RWPE2 (cell line): ENCODE measurements at places on chromosomes 4 and X.
A peak's percentile ranks its signal among the peaks of the same experiment; 100 is the strongest.

- no peak overlapping the region for H3K4me3 ChIP-seq
- H3K27me3 ChIP-seq: no peaks in the 10 kb centered on the region
- DNase-seq: no peak
- peak overlapping the region; percentile 24 for H3K27ac ChIP-seq
- peaks cover 64% of the 10 kb centered on the region for H3K36me3 ChIP-seq
- peaks cover 32% of the 10 kb centered on the region for H3K4me1 ChIP-seq
Measured at GRCh38 chr4:124685851-124686250, 26.7 kb downstream of the ANKRD50 start.

- peak overlapping the region; percentile 90 for H3K27ac ChIP-seq
- no peaks in the 10 kb centered on the region for H3K27me3 ChIP-seq
- no peak for DNase-seq
- peaks cover 25% of the 10 kb centered on the region for H3K4me1 ChIP-seq
- H3K36me3 ChIP-seq: peaks cover 15% of the 10 kb centered on the region
Measured at GRCh38 chrX:72685810-72686456, 28.2 kb downstream of the PHKA1 start.

GRCh38 chrX:72360326-72360725, 54.6 kb upstream of the CITED1 start:
- no peak overlapping the region for H3K4me3 ChIP-seq
- no peaks in the 10 kb centered on the region for H3K36me3 ChIP-seq
- no peak for DNase-seq
- H3K4me1 ChIP-seq: peaks cover 3% of the 10 kb centered on the region
- H3K27me3 ChIP-seq: no peaks in the 10 kb centered on the region
- no peak overlapping the region for H3K27ac ChIP-seq

- DNase-seq: no peak
- peak overlapping the region; percentile 16 for H3K27ac ChIP-seq
- H3K27me3 ChIP-seq: no peaks in the 10 kb centered on the region
- H3K4me1 ChIP-seq: peaks cover 11% of the 10 kb centered on the region
Measured at GRCh38 chr4:174604198-174604597, 81.9 kb upstream of the HPGD start.

- H3K36me3 ChIP-seq: no peaks in the 10 kb centered on the region
- H3K27ac ChIP-seq: no peak overlapping the region
- H3K4me1 ChIP-seq: no peaks in the 10 kb centered on the region
Measured at GRCh38 chr4:3708611-3709010, 57.6 kb upstream of the ADRA2C start.

DNA sequence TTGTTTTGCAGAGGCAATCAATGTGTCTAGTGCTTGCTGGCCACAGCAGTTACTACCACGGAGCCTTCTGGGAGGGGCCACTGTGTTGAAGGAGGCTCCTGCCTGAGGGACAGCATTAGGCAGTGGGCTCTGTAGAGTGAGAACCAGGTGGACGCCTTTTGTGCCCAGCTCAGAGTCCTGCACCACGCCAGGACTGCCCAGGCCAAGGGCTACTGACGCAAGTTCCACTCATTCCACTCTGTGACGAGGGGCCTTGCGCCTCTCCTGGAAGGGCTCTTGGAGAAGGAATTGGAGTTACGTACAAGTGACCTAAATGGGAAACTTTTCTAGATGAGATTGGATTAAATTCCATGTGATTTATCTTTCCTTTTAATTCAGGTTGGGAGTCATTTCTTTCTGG, 102.8 kb upstream of the MAGEE2 start:
- no peaks in the 10 kb centered on the region for H3K4me1 ChIP-seq
- H3K27me3 ChIP-seq: no peaks in the 10 kb centered on the region
- no peak overlapping the region for H3K4me3 ChIP-seq
- H3K27ac ChIP-seq: no peak overlapping the region

DNA sequence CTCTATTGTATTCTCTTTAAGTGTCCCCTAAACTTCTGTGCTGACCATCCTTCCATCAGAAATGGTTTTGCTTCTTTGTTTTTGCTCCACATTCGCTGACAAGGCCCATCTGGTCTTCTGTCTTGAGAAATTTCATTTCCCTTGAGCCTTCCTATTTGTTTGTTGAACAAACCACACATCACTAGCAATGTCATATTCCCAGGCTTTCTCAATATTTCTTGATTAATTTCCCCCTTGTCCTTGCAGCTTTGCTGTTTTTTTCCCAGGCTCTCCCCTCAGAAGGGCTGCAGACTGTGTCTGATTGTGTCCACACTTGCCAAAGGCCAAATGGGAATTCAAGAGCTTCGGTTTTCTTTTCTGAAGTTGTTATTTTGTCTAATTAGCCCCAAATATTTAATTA, 158.9 kb downstream of the MID1IP1 start:
- DNase-seq: no peak
- no peaks in the 10 kb centered on the region for H3K4me1 ChIP-seq
- no peak overlapping the region for H3K27ac ChIP-seq
- no peak overlapping the region for H3K4me3 ChIP-seq
- no peaks in the 10 kb centered on the region for H3K36me3 ChIP-seq

GRCh38 chrX:39984191-39984956, 113.4 kb downstream of the BCOR start:
- no peaks in the 10 kb centered on the region for H3K27me3 ChIP-seq
- H3K27ac ChIP-seq: peak overlapping the region; percentile 44
- peaks cover 11% of the 10 kb centered on the region for H3K4me1 ChIP-seq
- DNase-seq: no peak
- H3K4me3 ChIP-seq: no peak overlapping the region
- no peaks in the 10 kb centered on the region for H3K36me3 ChIP-seq

DNA sequence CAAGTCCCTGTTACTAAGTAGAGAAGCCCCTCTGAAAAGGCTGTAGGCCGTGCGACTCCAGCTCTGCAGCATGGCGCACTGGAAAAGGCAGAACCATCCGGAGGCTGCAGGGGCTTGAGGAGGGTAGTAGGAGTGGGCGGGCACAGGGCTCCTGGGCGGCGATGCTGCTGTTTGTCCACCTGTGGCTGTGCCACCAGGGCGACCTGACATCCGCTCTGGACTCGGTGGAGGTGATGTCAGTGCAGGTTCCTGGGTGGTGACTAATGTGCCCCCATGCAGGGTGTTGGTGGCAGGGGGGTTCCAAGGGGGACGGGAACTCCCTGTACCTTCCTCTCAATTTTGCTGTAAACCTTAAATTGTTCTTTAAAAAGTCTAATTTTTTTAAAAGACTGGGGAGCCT, 58.3 kb downstream of the PCGF3 start:
- no peak overlapping the region for H3K4me3 ChIP-seq
- no peak overlapping the region for H3K27ac ChIP-seq
- no peak for DNase-seq
- H3K36me3 ChIP-seq: peaks cover 52% of the 10 kb centered on the region

DNA sequence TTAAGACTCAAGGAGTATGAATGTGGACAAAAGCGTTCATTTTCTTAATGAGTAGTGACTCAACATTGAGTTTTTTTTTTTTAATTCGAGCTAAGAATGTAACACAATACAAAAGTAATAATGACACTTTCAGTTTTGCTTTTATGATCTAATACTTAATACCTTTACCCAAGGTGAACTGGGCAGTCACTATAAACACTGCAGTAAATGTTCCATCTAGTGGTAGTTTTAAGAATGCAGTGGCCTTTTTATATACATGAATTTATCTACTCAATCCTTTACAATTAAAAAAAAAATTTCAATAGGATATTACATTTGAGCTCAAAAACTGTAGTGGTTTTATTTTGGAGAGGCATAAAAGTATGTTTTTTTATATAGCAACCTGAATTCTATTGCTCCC, 33.9 kb downstream of the PDK3 start:
- no peak overlapping the region for H3K4me3 ChIP-seq
- DNase-seq: no peak
- peaks cover 11% of the 10 kb centered on the region for H3K4me1 ChIP-seq
- H3K27me3 ChIP-seq: no peaks in the 10 kb centered on the region
- peaks cover 5% of the 10 kb centered on the region; the same call in 1 of the 2 replicates for H3K36me3 ChIP-seq
- H3K27ac ChIP-seq: no peak overlapping the region

- no peaks in the 10 kb centered on the region for H3K27me3 ChIP-seq
- no peaks in the 10 kb centered on the region for H3K36me3 ChIP-seq
- H3K27ac ChIP-seq: no peak overlapping the region
- no peak overlapping the region for H3K4me3 ChIP-seq
- H3K4me1 ChIP-seq: no peaks in the 10 kb centered on the region
- DNase-seq: no peak
Measured at GRCh38 chr4:15444879-15445547, 17.2 kb downstream of the C1QTNF7 start.

DNA sequence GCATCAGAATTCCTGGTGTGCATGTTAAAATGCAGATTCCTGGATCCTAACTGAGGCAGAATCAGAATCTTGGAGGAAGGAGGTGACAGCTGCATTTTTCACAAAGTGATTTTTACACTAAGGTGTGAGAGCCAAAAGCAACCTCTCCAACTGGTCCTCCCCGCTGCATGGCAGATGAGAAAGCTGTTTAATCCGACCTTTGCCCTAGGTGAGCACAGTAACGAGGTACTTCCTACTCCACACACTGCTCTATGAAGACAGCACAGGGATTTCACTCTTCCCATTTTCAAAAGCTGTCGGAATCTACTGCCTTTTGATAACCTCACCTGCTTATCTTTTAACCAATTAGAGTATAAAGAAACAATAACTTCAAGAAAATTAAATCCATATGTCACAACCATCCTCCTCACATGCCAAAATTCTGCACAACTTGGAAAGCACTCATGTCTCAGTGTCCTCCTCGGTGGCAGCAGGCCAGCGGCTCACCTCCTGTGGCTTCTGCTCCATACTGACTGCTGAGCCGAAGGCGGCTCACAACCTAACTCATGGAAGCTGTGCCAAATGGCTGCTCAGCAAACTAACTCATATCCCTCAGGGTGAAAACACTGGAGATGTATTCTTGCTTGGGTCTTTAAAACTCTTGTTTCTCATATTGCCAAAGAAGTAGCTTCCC, 3.6 kb downstream of the CASP6 start:
- no peak for DNase-seq
- H3K27ac ChIP-seq: no peak overlapping the region
- peaks cover 5% of the 10 kb centered on the region for H3K4me1 ChIP-seq
- H3K27me3 ChIP-seq: no peaks in the 10 kb centered on the region

DNA sequence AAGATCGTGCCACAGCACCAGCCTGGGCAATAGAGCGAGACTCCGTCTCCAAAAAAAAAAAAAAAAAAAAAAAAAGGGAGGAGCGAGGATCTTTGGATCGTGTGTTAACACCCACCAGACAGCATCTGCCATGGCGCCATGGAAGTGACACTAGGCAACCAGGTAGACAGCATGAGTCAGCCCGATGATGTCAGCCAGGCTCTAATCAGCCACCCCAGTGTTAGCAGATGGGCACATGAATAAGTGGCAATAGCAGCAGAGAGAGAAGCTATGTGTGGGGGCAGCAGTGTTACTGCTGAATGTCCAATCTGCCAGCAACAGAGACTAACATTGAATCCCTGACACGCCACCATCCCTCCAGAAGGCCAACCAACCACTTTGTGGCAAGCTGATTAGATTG, 6.6 kb downstream of the SYN1 start:
- H3K36me3 ChIP-seq: no peaks in the 10 kb centered on the region
- DNase-seq: no peak
- H3K27me3 ChIP-seq: no peaks in the 10 kb centered on the region
- H3K27ac ChIP-seq: no peak overlapping the region

DNA sequence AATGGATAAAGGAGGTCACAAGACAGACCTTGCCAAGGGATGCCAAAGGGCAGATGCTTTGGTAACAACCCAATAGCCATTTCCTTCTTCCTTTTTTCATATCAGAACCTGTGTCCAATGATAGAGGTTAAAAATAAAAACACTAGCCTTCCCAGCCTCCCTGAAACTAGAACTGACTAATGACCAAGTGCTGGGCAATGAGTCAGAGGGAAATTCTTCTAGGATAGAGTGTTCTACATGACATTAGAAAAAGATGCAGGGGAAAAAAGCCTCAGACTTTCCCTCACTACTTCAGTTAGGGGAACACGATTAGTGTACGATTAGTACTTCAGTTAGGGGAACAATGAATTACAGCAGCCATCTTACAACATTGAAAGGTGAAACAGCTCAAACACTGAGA, 29.3 kb upstream of the FAM47C start:
- DNase-seq: no peak
- no peaks in the 10 kb centered on the region for H3K4me1 ChIP-seq
- no peak overlapping the region for H3K27ac ChIP-seq
- H3K27me3 ChIP-seq: no peaks in the 10 kb centered on the region
